ENCODE measurements at places on chromosomes 7 and 10. TPM values are rescaled to one million over a fixed set of nuclear protein-coding genes. Genes with fewer than 3 reads are reported as not detected.
A peak's percentile ranks its signal among the peaks of the same experiment; 100 is the strongest.

HOXA6 gene
- total RNA-seq, result 0.92 TPM

C7orf57 gene
- not detected for total RNA-seq

OPALIN gene
- total RNA-seq, result not detected

SORCS1 gene
- 7.1 TPM for total RNA-seq

LRIT1 gene
- total RNA-seq, result not detected

VDAC2 gene
- 260 TPM for total RNA-seq

DNA sequence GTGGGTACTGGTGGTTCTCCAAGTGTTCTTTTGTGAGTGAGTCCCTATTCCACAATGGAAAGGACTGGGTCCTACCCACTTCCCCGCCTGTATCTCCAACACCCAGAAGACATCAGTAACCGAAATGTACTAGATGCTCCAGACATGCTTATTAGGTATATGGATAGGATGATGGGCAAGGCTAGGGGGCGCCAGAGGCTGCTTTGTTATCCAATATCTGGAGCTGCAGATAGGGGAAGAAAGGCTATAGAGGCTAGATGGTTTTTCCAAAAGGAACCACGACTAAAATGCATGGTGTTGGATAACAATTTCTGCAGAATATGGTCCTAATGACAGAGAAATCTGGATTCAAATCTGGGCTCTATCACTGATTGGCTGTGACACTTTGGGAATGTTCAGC is 56.2 kb upstream of the TM9SF3 start:
- no peak for DNase-seq
- no peaks in the 10 kb centered on the region for H3K36me3 ChIP-seq
- H3K4me1 ChIP-seq, result no peaks in the 10 kb centered on the region

DNA sequence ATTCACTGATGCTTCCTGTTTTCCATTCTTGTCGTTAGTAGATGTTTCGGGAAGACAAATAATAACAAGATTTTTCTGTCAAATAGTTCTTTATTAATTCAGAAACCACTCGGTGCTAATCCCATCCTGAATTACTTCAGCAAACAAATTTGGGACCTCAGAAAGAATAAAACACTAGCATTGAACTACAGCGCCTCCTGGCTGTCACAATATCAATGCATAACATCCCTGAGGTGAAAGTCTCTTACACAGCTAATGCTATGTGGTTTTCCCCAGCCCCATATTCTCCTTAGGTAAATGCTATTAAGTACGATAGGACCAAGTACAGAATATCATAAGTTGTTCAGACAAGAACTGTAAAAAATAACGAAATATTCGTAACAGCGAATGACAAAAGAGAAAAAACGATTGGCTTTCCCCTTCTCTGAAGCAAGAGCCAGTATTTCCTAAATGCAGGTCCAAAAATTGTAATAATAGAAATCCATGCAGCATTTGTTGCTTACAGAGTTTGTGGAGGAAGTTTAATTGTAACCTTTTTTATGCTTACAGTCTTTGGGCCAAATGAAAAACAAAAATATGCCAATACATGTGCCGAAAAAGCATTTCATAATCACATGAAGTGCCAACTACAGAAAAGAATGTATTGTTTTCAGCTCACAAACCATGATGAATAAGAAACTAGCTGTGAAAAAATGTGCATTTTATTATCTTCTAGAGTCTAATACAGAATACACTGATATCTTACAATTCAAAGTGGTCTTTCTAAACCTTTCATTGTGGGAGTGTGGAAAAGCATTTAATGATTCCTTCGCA is 47.3 kb downstream of the MYPN start:
- H3K4me1 ChIP-seq, result peaks cover 20% of the 10 kb centered on the region
- no peak overlapping the region for H3K4me3 ChIP-seq
- H3K27me3 ChIP-seq, result no peaks in the 10 kb centered on the region
- no peak for DNase-seq

- no peak for DNase-seq
- H3K4me3 ChIP-seq, result no peak overlapping the region
- H3K27ac ChIP-seq, result no peak overlapping the region
- no peaks in the 10 kb centered on the region for H3K27me3 ChIP-seq
- H3K36me3 ChIP-seq, result no peaks in the 10 kb centered on the region
- no peaks in the 10 kb centered on the region for H3K4me1 ChIP-seq
Measured at GRCh38 chr7:132557489-132558044, 18.7 kb downstream of the PLXNA4 start.

DNA sequence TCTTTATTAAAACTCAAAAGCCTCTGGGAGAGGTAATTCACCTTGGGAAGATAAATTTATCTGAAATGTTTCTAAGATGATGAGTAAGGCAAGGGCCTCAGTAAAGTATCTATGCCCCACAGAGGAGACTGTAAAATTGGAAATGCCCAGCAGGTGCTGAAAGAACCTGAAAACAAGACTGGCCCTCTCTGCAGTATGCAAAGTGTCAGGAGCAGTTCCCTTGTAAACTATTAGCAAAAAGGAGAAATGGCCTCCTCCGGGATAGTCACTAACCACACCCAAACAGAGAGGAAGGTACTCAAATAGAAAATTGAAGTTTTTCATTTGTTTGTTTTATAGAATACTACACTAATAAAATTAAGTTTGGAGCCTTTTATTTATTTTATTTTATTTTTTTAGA is 81.2 kb downstream of the FZD1 start:
- DNase-seq, result no peak
- no peaks in the 10 kb centered on the region for H3K27me3 ChIP-seq
- H3K36me3 ChIP-seq, result no peaks in the 10 kb centered on the region
- peaks cover 14% of the 10 kb centered on the region for H3K4me1 ChIP-seq

- H3K27me3 ChIP-seq, result no peaks in the 10 kb centered on the region
- no peaks in the 10 kb centered on the region for H3K36me3 ChIP-seq
- H3K27ac ChIP-seq, result peak overlapping the region; percentile 26
- no peak overlapping the region for H3K4me3 ChIP-seq
- H3K4me1 ChIP-seq, result peaks cover 11% of the 10 kb centered on the region
- no peak for DNase-seq
Measured at GRCh38 chr10:88232029-88232895, 350.9 kb downstream of the RNLS start.

DNA sequence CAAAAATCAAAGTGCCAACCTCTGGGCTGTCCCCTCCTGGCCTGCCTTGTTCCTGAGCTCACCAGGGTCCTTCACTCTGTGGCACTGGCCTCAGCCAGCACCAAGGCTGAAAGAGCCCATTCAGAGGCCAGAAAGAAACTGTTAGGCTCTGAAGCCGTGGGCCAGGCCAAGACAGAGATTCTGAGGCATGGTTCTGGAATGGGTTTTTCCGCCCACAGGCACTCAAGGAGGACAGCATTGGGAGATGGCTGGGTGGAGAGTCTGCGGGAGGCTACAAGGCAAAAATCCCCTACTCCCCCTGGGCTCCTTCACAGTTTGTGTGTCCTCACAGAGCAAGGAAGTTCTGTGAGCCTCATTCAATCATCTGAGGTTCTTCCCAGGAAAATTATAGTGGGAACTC is 31.7 kb downstream of the GRIFIN start:
- peak overlapping the region; percentile 53 for H3K27ac ChIP-seq
- no peaks in the 10 kb centered on the region for H3K4me1 ChIP-seq

DNA sequence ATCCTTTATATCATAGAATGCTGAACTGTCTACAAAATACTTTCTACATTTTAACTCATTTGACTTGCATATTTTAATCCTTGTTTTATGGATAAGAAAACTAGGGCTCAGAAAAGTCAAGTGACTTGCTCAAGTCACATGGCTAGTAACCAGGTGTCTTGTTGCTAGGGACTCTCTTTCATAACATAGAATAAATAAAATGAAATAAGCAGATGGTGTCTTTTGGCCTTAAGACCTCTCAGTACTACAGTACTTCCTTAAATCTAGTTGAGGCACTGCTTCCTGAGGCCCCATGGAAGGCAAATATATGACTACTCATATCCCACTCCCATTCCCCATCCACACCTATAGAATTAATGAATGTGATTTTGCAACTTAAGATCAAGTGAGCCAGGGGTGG is 87.9 kb downstream of the CDK6 start:
- no peaks in the 10 kb centered on the region for H3K27me3 ChIP-seq
- H3K36me3 ChIP-seq, result no peaks in the 10 kb centered on the region
- H3K27ac ChIP-seq, result no peak overlapping the region
- no peak overlapping the region for H3K4me3 ChIP-seq
- DNase-seq, result no peak

DNA sequence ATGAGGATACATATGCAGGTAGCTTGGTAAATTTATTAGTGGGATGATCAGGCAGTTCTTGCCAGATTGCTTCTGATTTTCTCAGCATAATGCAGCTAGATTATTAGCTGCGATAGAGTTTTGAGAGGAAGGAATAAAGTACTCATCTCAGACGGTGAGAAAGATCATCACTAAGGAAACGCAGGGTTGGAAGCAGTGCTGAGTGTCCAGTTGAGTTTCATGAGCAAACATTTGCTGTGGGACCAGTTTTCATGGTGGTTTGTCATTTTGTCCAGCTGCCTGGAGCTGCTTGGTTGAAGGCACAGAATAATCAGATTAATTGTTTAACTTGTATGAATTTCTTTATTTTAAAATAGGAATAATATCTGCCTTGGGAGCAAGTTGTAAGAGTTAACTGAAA is 33.1 kb downstream of the RAB18 start:
- H3K4me1 ChIP-seq, result no peaks in the 10 kb centered on the region
- H3K4me3 ChIP-seq, result no peak overlapping the region
- H3K27ac ChIP-seq, result no peak overlapping the region
- no peak for DNase-seq

- H3K4me1 ChIP-seq, result no peaks in the 10 kb centered on the region
- no peak overlapping the region for H3K27ac ChIP-seq
- no peak overlapping the region for H3K4me3 ChIP-seq
- H3K27me3 ChIP-seq, result no peaks in the 10 kb centered on the region
- DNase-seq, result no peak
Measured at GRCh38 chr7:53607961-53608360, 572.5 kb downstream of the POM121L12 start.

- no peak overlapping the region for H3K27ac ChIP-seq
- no peak overlapping the region for H3K4me3 ChIP-seq
- H3K4me1 ChIP-seq, result no peaks in the 10 kb centered on the region
- DNase-seq, result no peak
Measured at GRCh38 chr10:60555700-60556099, 166.0 kb upstream of the ANK3 start.

DNA sequence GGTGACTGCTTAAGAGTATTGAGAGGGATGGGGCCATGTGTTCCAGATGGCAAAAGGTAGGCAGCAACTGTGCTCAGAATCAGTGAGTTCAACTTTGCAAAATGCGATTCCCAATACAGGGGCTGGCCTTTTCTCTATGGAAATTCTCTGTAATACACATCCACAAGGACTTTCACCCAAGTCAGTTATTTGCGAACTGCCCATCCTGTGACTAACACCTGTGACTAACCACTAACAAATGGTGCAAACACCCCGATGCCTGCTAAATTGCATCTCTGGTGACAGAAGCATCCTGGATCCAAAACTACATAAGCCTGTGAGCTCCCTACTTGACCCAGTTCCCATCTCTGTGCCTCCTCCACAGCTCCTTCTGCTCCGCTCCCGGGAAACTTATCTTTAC is 9.0 kb upstream of the CUZD1 start:
- no peaks in the 10 kb centered on the region for H3K4me1 ChIP-seq
- no peak overlapping the region for H3K27ac ChIP-seq
- no peaks in the 10 kb centered on the region for H3K27me3 ChIP-seq
- no peak for DNase-seq

- H3K4me1 ChIP-seq, result no peaks in the 10 kb centered on the region
- no peak overlapping the region for H3K27ac ChIP-seq
- no peak overlapping the region for H3K4me3 ChIP-seq
- DNase-seq, result no peak
- H3K36me3 ChIP-seq, result no peaks in the 10 kb centered on the region
Measured at GRCh38 chr7:44184206-44184872, 4.9 kb downstream of the GCK start.

DNA sequence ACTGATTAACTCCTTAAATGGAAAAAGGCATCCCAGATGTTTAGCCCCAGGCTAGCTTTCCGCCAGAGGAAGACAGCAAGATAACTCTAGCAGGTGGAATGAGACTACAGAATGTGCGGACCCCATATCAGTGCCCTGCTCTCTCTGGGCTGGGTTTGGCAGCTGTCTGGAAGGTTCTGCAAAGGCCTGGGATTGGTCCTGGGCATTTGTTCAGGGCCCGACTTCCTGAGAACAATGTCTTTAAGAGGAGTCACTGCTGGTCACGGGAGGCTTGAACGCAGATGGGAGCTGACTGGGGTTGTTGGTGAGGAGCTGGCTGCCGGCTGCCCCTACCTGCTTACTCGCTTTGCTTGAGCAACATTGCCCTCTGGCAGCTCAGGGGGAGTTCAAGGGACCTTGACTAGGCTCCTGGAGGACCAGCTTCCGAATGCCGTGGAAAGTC is 130.6 kb upstream of the BTBD16 start:
- no peak overlapping the region for H3K4me3 ChIP-seq
- peaks cover under 1% of the 10 kb centered on the region for H3K36me3 ChIP-seq
- DNase-seq, result no peak
- H3K27me3 ChIP-seq, result no peaks in the 10 kb centered on the region
- peak overlapping the region; percentile 87 for H3K27ac ChIP-seq

GRCh38 chr7:111324228-111324627 is 233.3 kb downstream of the LRRN3 start:
- H3K4me1 ChIP-seq, result no peaks in the 10 kb centered on the region
- DNase-seq, result no peak
- H3K36me3 ChIP-seq, result no peaks in the 10 kb centered on the region
- no peaks in the 10 kb centered on the region for H3K27me3 ChIP-seq

GRCh38 chr10:59967079-59967478 is 60.7 kb upstream of the CCDC6 start:
- H3K27me3 ChIP-seq, result no peaks in the 10 kb centered on the region
- H3K36me3 ChIP-seq, result no peaks in the 10 kb centered on the region
- H3K4me3 ChIP-seq, result no peak overlapping the region
- no peak for DNase-seq

DNA sequence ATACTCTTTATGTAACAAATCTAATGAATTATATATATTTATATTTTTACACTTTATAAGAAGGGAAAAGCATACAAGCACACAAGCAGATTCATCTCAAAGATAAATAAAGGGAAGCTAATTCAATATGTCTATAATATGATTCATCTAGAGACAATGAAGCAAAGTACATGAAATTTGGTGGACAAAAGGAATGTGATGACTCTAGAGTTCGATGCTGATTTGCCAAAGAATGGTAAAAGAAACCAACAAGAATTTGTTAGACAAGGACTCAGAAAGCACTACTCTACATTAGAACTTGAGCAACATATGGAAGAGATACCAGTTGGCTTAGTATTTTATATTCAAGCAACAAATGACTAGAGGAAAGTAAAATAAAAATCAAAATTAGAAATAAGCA is 536.5 kb upstream of the TEX47 start:
- H3K27ac ChIP-seq, result no peak overlapping the region
- H3K27me3 ChIP-seq, result no peaks in the 10 kb centered on the region
- DNase-seq, result no peak
- H3K36me3 ChIP-seq, result no peaks in the 10 kb centered on the region
- no peaks in the 10 kb centered on the region for H3K4me1 ChIP-seq
- H3K4me3 ChIP-seq, result no peak overlapping the region

- peaks cover 16% of the 10 kb centered on the region for H3K36me3 ChIP-seq
- H3K27me3 ChIP-seq, result no peaks in the 10 kb centered on the region
- H3K4me1 ChIP-seq, result peaks cover 26% of the 10 kb centered on the region
- no peak for DNase-seq
- no peak overlapping the region for H3K27ac ChIP-seq
Measured at GRCh38 chr10:132696204-132696603, 89.7 kb downstream of the NKX6-2 start.

- DNase-seq, result no peak
- no peak overlapping the region for H3K27ac ChIP-seq
- H3K27me3 ChIP-seq, result no peaks in the 10 kb centered on the region
- no peaks in the 10 kb centered on the region for H3K36me3 ChIP-seq
- peaks cover 11% of the 10 kb centered on the region for H3K4me1 ChIP-seq
- H3K4me3 ChIP-seq, result no peak overlapping the region
Measured at GRCh38 chr7:8177109-8177933, 84.6 kb downstream of the ICA1 start.
